Muscle of back (tissue), 13 donors: ENCODE measurements at places on chromosomes 1 and 21. TPM values are rescaled to one million over a fixed set of nuclear protein-coding genes. Genes with fewer than 3 reads are reported as not detected.

- no peak for DNase-seq
These were observed 590.1 kb downstream of the LTN1 start for GRCh38 chr21:28402616-28402989.

GRCh38 chr21:36783612-36784374 lies 84.9 kb downstream of the SIM2 start:
- DNase-seq, result no peak

The HHAT gene
- polyA plus RNA-seq, result 3.9 TPM

DNA sequence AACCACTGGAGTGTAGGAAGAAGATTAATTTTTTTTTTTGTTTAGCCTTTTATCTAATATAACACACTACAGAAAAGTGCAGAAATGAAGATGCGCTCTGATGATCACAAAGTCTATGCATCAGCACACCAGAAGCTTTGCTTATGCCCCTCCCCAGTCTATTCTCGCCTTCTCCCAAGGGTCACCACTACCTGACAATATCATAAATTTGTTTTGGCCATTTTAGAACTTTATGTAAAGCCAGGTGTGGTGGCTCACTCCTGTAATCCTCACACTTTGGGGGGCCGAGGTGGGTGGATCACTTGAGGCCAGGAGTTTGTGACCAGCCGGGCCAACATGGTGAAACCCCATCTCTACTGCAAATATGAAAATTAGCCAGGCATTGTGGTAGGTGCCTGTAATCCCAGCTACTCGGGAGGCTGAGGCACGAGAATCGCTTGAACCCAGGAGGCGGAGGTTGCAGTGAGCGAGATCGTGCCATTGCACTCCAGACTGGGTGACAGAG lies 231.3 kb downstream of the FOXD2 start:
- no peak for DNase-seq

- no peak for DNase-seq
These were observed 62.1 kb upstream of the S1PR1 start for GRCh38 chr1:101174722-101175121.

- DNase-seq, result no peak
These were observed 4.2 kb downstream of the HHAT start for GRCh38 chr1:210332719-210333398.

The GJC2 gene
- 0.82 TPM for polyA plus RNA-seq

The NTMT2 gene
- polyA plus RNA-seq, result not detected

- DNase-seq, result peak; percentile 20
These were observed 10.9 kb upstream of the SMG7 start for GRCh38 chr1:183461350-183461749.

GRCh38 chr1:78222960-78223358 lies 177.2 kb downstream of the GIPC2 start:
- no peak for DNase-seq

The FAM131C gene
- polyA plus RNA-seq, result 0.29 TPM

- peak; percentile 90 for DNase-seq
These were observed 8.7 kb upstream of the E2F2 start for GRCh38 chr1:23539698-23540266.

The PYGO2 gene
- polyA plus RNA-seq, result 27.4 TPM

The ESRRG gene
- 15.2 TPM for polyA plus RNA-seq

GRCh38 chr1:57238233-57238781 lies 185.6 kb downstream of the DAB1 start:
- no peak for DNase-seq

DNA sequence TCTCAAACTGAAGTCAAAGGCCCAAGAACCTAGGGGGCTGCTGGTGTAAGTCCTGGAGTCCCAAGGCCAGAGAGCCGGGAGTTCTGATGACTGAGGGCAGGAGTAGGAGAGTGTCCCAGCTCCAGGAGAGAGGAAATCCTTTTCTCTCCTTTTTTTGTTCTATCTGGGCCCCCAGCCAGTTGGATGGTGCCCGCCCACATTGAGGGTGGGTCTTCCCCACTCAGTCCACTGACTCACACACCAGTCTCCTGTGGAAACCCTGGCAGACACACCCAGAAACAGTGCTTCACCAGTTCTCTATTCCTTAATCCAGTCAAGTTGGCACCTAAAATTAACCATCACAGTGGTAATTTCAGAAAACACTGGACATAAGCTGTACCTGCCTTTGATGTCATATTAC lies 12.7 kb upstream of the WDR26 start:
- no peak for DNase-seq

GRCh38 chr1:39625462-39626273 lies 13.8 kb downstream of the HEYL start:
- DNase-seq, result peak; percentile 62

- no peak for DNase-seq
These were observed 50.7 kb upstream of the H6PD start for GRCh38 chr1:9183898-9184297.

GRCh38 chr1:183912265-183912886 lies 107.5 kb downstream of the RGL1 start:
- DNase-seq, result no peak

GRCh38 chr1:91591175-91591974 lies 90.7 kb downstream of the CDC7 start:
- no peak for DNase-seq

The LAMC2 gene
- 5.3 TPM for polyA plus RNA-seq

The RASSF5 gene
- polyA plus RNA-seq, result 8.6 TPM

The EIF3I gene
- 174 TPM for polyA plus RNA-seq

DNA sequence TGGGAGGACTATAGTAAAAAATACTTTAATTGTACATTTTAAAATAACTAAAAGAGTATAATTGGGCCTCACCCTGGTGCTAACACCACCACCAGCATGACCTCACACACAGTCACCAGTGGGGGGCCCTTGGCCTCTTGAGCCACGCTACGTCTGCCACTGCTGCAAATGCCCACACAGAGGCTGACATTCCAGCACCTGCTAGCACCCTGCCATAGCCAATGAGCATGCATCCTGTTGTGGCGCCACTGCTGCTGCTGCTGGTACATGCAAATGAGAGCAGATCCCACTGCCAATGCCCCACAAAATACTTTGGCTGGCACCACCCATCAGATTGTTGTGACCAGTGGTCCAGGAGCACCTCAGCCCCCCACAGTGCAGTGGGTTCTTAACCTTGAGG lies 31.5 kb upstream of the TNR start:
- no peak for DNase-seq

The PGLYRP4 gene
- polyA plus RNA-seq, result 1.7 TPM

The NGF gene
- 2.9 TPM for polyA plus RNA-seq

DNA sequence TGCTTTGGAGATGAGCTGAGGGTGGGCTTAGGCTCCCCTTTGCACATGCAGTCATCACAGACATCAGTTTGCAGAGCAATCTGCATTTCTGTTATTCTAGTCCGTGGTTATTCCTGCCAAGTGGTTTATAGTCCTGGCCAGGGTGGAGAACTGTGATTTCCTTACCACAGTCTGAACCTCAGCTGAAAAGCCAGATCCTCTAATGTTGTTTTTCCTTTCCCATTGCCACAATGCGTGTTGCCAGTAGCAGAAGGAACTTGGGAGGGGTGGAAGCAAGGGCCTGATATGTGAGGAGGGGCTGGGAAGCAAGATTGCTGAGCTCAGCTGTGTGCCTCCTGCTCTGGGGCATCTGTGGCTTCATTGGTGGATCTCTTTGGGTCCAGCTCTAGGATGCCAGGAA lies 18.0 kb upstream of the ST3GAL3 start:
- no peak for DNase-seq

DNA sequence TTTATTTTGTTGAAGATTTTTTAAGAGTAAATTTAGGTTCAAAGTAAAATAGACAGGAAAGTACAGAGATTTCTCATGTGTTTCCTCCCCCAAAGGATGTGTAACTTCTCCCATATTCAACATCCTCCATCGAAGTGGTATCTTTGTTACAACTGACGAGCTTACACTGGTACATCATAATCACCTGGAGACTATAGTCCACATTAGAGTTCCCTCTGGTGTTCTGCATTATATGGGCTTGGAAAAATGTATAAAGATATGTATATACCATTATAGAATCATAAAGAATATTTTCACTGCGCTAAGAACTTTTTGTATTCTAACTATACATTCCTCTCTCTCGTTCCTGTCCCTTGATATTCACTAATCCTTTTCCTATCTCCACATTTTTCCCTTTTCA lies 203.7 kb downstream of the AMY1C start:
- no peak for DNase-seq

GRCh38 chr1:198986036-198986435 lies 347.2 kb downstream of the PTPRC start:
- no peak for DNase-seq

The NPPA gene
- 1.6 TPM for polyA plus RNA-seq

The OR14K1 gene
- not detected for polyA plus RNA-seq

DNA sequence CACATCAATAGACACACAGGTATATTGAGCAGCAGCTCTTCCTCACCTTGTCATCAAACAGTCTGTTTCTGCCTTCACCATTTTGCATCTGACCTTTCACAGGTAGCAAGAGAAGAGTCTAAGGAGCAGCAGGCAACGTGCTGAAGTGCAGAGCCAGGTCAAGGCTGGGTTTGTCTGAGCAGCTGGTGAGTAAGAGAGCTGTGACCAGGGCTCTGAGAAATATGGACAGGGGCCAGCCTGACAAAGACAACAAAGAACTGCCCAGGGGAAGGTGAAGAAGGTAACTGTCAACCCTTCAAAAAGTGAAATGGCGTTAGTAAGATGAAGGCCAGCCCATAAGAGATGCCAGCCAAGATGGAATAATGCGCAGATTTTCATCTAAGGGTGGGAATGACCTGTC lies 58.9 kb upstream of the LRRC8D start:
- DNase-seq, result peak; percentile 23

The MRAP gene
- polyA plus RNA-seq, result not detected

GRCh38 chr21:46128933-46129571 lies 26.3 kb downstream of the FTCD start:
- DNase-seq, result no peak

DNA sequence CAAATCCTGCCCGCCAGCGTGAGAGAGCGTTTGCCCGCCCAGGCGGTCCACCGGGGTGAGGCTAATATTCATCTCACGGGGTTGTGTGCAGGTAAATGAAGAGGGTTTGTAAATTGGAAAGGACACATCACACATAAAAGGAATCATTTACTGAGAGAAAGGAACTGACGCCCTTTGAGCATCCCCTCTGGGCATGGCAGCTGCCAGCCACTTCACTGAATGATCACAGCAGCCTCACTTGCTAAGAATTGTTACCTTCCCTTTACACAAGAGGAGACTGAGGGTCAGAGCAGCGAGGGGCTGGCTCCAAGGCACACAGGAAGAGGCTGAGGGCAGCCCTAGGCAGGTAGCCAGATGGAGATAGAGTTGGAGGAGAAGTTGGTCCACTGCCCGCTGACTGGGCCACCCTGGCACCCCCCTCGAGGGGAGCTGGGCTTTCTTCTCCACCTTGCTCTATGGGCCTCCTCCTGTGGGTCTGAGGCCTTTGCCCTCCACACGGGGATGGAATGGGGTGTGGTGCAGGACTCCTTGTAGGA lies 96.0 kb downstream of the FOXD2 start:
- DNase-seq, result peak; percentile 42

The S100A9 gene
- polyA plus RNA-seq, result 38.6 TPM

The ZMYND12 gene
- polyA plus RNA-seq, result 0.58 TPM
